Dorsolateral prefrontal cortex (tissue), 122 donors: ENCODE measurements at places on chromosomes 3 and 15.

DNA sequence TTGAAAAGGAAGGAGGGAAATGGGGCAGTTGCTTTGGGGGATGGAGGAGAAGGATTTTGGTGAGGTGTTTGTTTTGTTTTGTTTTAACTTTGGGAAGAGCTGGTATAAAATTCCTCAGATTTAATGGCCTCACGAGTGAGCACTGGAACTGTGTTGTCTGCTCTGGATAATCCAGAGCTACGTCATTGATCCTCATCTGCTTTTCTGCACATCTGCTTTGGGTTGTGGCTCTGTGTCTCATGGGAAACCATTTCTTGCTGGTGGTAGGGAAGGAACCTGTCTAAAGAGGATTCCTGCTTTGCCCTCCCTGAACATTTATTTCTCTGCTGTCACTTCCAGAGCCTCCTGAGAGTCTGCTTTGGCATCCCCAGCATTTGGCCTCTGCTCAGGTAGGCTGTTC lies 3.1 kb downstream of the SNRK start:
- DNase-seq = no peak

GRCh38 chr15:22939652-22940061 lies 40.5 kb downstream of the CYFIP1 start:
- no peak for DNase-seq

- DNase-seq = no peak
These were observed 5.9 kb downstream of the ADPRH start for GRCh38 chr3:119585208-119585607.

DNA sequence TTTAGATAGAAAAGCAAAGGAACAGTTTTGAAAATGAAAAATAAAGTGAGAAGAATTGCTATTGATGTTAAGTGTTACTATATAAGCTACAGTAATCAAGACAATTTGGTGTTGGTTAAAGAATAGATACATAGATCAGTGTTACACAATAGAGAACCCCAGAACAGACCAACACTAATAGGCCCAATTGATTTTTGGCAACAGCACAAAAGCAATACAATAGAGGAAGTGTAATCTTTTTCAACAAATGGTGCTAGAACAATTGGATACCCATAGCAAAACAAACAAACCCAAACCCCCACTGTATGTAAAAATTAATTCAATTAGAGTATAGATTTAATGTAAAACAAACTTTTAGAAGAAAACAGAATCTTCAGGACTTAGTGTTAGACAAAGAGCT lies 61.8 kb downstream of the ATP11B start:
- DNase-seq = no peak

- no peak for DNase-seq
These were observed 650 bp upstream of the MORC1 start for GRCh38 chr3:109118584-109118983.

DNA sequence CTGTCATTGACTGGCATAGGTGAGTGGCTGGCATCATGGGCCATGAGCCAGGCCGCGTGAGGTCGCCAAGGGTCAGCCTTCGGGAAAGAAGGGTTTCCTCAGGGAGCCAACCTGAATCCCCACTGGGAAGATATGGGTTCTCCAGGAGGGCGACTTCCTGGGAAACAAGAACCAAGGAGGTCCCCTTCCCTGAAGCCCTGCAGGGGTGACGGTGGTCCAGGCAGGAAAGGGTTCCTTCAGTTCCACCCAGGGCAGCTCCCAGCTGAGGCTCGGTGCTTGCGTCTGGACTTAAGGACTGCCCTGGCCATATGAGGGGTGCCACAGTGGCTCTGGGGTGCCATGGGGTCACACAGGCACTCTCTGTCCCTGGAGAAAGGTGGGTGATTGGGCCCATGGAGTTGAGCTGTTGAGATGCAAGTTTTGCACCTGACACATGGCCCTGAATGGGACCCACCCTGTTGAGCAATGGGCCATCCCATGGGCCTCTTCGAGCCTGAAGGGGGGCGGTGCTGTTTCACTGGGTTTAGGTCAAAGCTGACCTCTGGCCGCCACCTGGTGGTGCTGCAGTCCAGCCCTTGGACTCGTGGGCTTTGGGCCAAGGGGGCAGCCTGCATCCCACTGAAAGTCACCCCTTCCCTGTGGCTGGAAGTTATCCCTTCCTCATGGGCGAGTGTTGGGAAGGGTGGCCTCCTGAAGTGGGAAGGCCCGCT lies 228.1 kb downstream of the SNRPN start:
- DNase-seq = peak; percentile 26

DNA sequence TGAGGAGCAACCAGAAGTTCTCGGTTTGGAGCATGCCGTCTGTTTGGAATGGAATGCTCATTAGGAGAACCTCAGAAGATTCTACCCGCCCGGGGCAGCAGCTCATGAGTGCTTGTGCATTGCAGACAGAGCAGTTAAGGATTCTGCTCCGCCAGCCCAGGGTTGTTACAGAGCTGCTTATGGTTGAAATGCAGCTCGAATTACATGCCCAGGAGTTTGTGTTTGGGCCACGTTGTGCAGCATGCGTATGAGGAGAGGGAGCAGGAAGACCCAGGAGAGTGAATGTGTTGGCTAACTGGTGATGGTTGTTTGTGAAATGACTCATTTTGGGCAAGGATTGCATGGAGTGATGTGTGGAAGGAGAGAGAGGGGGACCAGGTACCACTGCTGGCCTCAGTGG lies 9.0 kb downstream of the FGD5 start:
- DNase-seq = no peak

DNA sequence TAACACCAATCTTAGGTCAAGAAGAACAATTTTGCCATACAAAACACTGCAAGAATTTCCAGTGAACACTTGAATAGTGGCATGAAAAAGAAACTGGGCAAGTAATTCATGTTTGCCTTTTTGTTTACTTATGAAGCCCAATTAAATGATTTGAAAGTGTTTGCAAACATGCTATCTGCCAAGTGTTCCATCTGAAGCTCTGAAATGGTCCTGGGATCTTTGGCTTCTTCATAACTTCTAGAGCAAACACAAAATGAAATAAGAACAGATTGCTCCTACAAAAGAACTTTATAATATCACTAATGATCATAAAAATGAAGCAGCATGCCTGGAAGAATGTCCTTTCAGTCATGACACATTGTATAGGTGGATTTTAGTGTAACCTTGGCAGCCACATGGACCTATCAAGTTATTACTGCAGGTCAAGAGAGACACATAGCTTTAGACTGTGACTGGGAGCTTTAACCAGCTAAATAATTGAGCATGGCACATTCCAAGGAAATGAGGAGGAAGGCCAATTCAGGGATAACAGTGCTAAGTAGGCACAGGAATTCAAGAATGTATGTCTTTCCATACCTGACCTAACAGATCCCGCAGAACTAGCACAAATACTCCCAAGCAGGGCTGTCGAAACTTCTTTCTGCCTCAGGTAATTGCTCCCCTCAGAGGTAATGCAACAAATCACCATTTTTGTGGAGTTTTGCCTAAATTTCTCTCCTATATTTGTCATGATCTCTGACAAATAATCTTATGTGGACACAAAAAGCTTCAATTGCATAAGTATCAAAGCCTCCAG lies 144.6 kb downstream of the DUT start:
- no peak for DNase-seq

- DNase-seq = no peak
These were observed 82.7 kb upstream of the LRIG1 start for GRCh38 chr3:66583424-66584040.

DNA sequence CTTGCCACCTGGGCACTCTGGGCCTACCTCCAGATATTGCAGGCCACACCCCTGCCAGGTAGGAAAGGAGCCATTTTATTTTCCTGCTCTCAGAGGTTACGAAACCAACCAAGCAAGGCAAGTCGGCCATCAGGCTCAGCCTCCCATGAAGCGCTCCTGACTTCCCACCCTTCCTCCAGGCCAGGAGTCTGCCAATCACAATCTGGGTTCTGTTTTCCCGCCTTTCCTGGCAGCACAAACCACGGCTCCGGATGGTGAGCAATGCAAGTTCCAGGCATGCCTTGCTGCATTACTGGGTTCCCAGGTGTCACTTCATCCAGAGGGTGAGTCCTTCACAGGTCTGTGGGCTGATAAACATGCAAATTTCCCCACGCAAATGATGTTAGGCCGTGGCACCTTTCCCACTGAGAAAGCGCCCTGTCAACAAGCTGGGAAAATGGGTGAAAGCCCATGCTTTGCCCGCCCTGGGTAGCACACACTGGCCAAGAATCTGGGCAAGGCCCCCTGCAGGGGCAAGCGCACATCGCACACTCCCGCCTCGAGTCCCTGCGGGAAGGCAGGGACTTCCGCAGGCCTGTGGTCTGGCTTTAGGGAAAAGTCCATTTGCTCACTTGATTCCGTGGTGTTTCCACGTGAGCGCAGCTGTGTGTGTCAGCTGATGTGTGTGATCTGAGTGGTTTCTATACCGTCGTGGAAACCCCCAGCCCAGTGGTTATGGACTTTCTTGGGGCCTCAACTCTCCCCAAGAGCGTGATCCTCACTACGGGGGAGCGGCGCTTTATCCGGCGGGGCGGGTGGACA lies 61.6 kb upstream of the RYK start:
- no peak for DNase-seq

GRCh38 chr15:98124581-98124980 lies 164.1 kb downstream of the ARRDC4 start:
- no peak for DNase-seq

DNA sequence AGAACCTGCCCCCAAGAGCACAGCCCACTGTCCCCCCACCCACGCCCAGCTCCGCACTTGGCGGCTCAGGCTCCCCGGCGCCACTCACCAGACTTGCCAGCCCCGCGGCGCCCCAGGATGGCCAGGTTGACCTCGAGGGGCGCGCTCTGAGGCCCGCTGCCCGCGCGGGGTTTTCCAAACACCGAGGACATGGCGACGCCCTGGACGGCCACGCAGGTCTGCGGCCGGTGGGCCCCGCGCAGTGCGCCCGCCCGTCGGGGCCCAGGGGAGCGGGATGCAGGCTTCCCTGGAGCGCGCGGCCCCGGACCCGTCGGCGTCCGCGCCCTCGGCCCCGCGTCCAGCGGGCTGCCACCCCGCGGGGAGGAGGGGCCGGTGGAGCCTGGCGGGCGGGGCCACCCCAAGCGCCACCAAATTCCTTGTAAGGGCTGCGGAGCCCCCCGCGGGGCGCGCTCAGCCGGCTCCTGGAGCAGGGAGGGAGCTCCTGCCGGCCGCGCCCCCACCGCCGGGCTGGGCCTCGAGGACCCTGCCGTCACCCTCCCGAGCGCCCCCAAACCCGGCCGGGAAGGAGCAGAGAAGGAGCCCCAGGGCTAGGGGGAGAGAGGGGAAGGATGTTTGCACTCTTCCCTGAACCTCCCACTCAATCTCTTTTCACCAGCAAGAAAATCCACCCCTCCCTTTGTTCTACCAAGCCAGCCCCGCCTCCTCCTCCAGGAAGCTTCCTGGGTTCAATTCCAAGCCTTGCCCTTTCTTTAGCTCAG lies at the start of gene RASL12:
TSS of gene RASL12 (minus strand) at position 347 of the 758 bp plus-strand sequence. CDS start at position 191, 156 bp downstream.
- DNase-seq = no peak

- peak; percentile 76 for DNase-seq
These were observed 1.4 kb downstream of the FES start for GRCh38 chr15:90885432-90886290.

DNA sequence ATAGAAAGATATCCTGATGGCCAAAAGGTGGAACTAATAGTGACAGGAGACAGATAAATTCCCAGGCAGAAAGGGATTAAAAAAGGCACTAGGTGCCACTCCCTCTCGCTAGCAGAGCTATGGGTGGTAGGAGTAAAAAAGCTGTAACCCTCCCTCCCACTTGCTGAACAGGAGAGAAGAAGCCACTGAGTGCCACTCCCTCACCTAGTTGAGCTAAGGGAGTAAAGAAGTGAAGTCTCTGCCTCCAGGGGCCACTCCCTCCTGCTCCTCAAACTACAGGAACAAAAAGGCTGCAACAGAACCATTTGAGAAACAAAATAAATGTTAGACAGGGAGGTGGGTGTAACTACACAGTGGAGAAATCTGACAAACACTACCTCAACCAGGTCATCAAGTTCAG lies 276.2 kb upstream of the EPHA6 start:
- DNase-seq = no peak

DNA sequence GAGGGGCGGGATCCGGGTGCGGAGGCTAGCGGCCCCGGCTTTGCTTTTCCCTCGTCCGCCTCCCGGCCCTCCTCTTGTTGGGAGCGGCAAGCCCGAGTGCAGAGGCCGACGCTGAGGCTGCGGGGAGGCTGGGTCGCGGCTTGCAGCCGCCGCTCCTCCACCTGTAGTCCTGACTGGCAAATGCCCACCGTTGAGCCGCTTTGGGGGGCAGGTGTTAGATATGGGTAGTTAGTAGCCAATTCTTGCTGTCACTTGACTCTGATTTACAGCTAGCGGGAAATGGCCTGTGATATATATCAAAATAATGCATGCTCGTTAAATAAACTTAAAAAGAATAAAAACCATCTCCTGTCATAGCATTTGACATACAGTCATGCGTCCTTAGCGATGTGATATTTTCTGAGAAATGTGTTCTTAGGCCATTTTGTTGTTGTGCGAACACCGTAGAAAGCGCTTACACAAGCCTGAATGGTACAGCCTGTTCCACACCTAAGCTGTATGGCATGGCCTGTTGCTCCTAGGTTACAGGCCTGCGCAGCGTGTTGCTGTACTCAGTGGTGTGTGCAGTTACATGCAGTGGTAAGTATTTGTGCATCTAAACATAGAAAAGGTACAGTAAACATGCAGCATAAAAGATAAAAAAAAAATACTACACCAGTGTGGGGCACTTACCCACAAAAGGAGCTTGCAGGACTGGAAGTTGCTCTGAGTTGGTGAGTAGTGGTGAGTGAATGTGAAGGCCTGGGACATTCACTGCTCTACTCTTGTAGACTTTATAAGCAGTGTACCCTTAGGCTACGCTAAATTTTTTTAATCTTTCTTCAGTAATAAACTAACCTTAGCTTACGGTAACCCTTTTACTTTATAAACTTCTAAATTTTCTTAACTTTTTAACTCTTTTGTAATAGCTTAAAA lies 873 bp downstream of the CAPN7 start:
- DNase-seq = no peak

- no peak for DNase-seq
These were observed 85.1 kb downstream of the OXNAD1 start for GRCh38 chr3:16349986-16350596.

- DNase-seq = no peak
These were observed 58.8 kb upstream of the MELTF start for GRCh38 chr3:197088370-197088769.

DNA sequence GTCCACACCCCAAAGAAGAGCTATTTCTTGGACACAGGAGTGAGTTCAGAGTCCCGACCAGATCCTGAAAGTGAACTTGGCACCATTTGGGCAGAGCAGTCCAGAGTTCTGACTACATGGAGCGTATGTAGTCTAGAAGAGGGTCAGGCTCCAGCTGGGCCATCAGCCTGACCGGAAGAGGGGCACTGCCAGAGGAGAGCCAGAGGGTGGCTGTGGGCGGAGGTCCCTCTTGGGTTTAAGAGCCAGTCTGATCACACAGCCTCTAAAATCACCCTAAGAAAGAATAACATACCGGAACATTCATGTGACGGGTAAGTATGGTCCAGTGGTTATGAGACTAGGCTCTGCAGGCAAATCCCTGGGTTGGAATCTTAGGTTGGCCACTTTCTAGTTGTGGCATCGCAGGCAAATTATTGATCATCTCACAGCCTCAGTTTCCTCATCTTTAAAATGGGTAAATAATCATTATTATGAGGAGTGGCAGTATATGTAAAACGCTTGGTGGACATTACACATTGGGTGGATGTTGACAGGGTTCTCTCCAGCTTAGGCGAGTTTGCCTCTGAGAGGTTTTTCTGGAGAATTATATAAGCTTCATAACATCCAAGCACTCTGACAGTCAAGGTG lies 2.1 kb upstream of the RAP2B start:
- no peak for DNase-seq

GRCh38 chr3:9178697-9179096 lies 70.7 kb downstream of the SRGAP3 start:
- no peak for DNase-seq

- DNase-seq = no peak
These were observed 653 bp upstream of the MFSD1 start for GRCh38 chr3:158801201-158801600.

- DNase-seq = no peak
These were observed 199.7 kb upstream of the ICE2 start for GRCh38 chr15:60678632-60679031.
